Caki2 (cell line): ENCODE measurements at places on chromosomes 3 and 15.
A peak's percentile ranks its signal among the peaks of the same experiment; 100 is the strongest.

GRCh38 chr3:10379161-10379560 lies 58.2 kb upstream of the SEC13 start:
- DNase-seq, result no peak

GRCh38 chr3:34504775-34505174 lies 706.3 kb downstream of the PDCD6IP start:
- peak; percentile 11 for DNase-seq

DNA sequence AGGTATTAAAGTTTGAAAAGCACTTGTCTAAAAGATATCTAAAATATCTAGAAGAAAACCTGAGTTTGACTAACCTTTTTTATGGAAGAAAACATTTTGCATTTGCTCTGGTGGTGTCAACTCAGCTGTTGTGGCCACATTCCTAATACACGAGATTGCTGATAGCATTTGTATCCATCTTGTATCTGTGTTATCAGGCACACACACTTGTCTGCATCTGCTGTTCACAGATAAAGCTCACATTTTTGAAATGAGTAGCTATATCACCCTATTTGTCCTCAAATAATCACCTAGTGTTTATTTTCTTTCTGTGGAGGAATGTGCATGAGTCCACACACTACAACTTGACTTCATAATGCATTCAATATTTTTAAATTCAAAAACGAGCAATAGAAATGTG lies 632.3 kb upstream of the NR2F2 start:
- DNase-seq, result no peak

- no peak for DNase-seq
These were observed 31.9 kb upstream of the ACVR2B start for GRCh38 chr3:38421679-38422336.

DNA sequence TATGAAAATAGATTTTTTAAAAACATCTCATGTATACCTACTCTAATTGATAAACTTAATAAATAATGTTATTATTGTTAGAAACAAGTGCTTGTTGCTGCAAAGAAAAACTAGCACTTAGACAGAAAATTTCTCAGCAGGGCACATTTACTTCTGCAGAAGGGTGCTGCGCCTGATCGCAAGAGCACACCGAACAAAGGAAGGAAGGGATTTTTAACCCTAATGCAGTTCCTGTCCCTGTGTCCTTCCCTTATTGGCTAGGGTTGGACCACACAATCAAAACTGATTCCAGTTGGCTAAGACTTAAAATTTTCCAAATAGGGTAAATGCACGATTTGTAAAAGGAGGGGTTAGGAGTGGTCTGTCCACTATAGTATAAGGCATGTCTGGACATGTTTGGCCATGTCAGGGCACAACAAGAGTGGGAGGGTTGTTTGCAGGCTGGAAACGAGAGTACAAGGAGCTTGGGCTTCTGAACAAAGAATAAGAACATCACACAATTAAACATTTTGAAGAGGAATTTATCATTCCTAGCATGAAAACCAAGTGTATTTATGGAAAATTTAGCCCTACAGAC lies 4.7 kb downstream of the DTWD1 start:
- DNase-seq, result no peak

- DNase-seq, result no peak
These were observed 1.2 kb upstream of the STT3B start for GRCh38 chr3:31531452-31531991.

GRCh38 chr15:92528736-92529135 lies 126.8 kb downstream of the FAM174B start:
- DNase-seq, result no peak

DNA sequence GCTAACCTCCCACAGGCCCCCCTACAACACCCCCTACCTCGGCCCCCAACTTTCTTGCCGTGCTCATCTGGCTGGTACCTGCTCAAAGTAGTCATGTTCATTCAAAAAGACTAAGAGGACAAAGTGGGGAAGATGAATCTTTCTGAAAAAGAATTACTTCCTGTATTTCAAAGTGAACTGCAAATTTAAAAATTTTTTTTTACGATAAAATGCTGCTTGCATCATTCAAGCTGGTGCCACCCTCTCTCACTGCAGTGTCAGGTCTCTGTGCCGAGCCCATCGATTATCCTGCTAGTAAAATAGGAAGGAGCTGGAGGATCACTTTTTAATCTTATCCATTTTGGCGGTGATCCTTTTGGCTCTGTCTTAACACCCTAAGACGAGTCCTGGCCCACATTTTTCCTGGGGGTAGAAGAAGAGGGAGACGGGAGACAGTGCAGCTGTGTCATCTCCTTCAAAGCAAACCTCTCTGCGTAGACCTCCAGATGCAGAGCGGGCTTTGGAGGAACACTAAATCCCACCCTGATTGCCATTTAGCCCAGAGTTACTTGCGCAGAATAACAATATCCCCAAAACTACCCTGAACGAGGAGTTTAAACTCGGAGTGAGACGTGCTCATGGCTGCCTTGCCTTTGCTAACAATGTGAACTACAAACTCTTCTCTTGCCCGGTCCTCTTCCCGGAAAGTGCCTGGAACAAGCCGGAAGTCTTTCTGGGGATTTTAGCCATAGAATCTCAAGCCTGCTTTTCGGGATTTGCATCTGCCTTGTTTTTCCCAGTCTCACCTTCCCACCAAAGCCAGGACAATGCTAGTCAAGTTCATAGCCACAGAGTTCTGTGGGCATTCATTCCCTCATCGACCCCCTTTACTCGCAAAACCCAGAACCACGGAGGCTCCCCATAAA lies 66.2 kb upstream of the CGNL1 start:
- DNase-seq, result no peak

- no peak for DNase-seq
These were observed 95.3 kb downstream of the FMN1 start for GRCh38 chr15:33099213-33099612.

GRCh38 chr3:111906656-111907055 lies 47.6 kb downstream of the PHLDB2 start:
- DNase-seq, result peak; percentile 16

DNA sequence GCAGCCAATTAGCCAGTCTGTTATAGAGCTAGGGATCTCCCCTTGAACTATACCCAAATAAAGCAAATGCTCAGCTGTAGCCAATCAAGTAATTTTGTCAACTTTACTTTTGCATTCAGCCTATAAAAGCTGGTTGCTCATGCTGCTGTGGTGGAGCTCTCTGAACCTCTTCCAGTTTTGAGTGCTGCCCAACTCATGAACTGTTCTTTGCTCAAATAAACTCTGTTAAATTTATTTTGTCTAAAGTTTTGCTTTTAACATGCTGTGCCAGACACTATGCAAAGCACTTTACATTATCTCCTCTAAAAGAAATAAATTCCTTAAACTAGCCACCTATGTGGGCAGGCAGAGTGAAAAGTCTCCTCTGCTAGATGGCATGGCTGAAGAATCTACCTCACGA lies 51.6 kb upstream of the PXYLP1 start:
- DNase-seq, result no peak

DNA sequence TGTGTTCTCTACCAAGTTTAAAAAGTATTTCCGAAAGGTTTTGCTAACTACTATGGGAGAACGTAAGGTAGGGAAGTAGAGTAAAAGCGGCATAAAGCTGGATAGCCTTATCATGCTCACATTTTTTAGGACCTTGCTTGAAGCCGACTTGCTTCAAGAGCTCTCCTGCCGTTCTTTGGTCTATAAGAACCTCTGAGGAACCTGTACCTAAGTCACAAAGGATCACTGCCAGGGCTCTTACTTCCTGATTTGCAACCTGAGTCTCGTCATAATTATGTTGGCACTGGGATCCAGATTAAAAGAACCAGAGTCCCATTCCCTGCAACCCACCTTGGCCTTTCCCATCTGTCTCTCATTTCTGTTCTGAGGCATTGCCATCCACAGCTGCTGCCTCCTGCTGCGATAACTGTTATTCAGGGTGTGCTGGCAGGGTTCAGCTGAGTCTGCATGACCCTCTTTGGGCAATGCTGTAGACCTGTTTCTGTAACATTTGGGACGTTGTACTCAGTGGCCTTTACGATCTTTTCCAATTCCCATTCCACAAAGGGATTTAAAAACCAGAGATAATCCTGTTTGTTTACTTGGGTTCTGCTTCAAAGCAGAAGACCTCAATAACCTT lies 131.0 kb upstream of the UMPS start:
- no peak for DNase-seq

- DNase-seq, result no peak
These were observed 246.2 kb downstream of the PLCL2 start for GRCh38 chr3:17130956-17131355.

GRCh38 chr3:195900436-195901355 lies 7.7 kb downstream of the TNK2 start:
- no peak for DNase-seq

DNA sequence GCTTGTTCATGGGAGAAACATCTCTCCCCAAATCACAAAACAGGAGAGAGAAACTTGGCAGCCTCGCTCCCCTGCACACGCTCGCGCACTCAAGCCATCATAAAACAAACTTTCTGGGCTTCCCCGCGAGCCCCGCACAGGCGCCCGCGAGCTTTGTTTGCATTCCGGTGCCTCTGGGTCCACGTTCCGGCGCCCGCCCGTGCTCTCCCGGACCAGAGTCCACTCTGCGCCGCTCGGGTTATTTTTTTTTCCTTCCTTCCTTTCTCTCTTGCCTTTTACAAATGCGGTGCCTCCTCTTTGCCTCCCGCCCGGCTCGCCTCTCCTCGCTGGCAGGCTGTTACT lies 363 bp downstream of the MAGI1 start:
- DNase-seq, result no peak

- no peak for DNase-seq
These were observed 374.2 kb upstream of the BCHE start for GRCh38 chr3:166211451-166211850.

- DNase-seq, result no peak
These were observed 59.3 kb downstream of the CEP152 start for GRCh38 chr15:48751595-48751994.

DNA sequence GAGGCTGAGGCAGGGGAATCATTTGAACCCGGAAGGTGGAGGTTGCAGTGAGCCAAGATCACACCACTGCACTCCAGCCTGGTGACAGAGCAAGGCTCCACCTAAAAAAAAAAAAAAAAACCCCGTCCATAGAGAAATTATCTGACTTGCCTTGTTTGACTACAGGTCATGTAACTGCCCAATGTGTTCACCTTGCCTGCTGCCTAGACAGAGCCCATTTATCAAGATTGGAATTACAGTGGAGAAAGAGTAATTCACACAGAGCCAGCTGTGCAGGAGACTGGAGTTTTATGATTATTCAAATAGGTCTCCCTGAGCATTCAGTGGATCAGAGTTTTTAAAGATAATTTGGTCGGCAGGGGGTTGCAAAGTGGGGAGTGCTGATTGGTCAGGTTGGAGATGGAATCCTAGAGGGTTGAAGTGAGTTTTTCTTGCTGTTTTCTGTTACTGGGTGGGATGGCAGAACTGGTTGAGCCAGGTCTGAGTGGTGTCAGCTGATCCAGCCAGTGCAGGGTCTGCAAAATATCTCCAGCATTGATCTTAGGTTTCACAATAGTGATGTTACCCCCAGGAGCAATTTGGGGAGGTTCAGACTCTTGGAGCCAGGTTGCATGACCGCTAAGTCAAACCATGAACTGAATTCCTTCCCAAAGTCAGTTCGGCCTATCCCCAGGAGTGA lies 40.8 kb upstream of the ACP3 start:
- no peak for DNase-seq

DNA sequence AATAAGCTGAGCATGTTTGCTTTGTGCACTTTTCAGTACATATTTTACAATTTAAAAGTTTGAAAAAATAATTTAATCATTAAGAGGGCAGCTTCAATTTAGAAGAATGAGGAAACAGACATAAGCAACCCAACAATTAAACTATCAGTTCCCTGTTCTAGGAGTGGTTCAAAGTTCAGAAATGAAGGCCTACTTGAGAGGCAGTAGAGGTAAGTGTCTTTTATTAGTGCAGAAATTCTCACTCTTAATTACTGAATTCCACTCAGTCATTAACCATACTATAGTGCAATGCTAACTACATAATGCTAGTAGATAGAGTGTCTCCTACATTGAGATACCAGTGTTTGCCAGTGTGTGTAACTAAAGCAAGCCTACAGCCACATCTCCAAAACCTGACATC lies 73.1 kb downstream of the TNIK start:
- no peak for DNase-seq

- DNase-seq, result no peak
These were observed 163.4 kb downstream of the ALDH1A2 start for GRCh38 chr15:57902155-57902554.

DNA sequence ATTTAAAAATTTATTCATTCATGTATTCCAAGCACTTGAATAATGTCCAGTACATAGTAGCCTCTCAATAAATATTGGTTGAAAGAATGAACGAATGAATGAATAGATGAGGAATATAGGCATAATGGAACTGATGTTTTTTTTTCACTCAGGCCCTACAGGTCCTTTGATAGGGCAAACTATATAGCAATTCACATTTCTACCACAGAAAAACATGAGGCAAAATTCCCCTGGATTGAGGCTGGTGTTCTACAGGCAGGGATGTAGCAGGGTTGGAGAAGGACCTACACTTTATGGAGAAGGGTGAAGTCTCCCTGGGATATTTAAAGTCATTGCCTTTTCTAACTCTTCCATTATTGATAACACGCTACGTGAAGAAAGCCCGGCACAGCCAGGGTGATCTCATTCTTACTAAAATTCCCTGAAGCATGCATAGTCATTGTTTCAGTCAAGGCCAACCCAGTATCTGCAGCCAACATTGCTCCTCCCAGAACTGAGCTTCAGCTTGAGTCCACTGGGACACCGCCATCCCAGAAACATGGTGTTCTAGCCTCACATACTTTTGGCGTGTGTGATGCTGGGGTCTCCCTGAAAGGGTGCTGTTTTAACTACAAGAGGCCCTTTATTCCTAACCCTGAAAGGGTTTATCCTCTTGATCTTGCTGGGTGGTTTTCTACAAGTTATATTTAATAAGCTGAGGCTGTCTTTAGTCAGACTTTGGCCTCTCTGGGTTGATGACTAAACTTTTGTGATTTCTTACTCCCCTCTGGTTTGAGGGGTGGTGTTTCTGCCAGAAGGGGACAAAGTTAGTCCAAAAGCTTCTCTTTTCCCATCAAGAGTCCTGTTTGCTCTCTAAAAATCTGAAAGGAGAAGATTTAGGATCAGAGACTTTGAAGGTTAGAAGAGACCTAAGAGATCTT lies 25.9 kb upstream of the FBN1 start:
- no peak for DNase-seq

GRCh38 chr3:46293991-46294833 lies 52.0 kb downstream of the CCR3 start:
- no peak for DNase-seq

DNA sequence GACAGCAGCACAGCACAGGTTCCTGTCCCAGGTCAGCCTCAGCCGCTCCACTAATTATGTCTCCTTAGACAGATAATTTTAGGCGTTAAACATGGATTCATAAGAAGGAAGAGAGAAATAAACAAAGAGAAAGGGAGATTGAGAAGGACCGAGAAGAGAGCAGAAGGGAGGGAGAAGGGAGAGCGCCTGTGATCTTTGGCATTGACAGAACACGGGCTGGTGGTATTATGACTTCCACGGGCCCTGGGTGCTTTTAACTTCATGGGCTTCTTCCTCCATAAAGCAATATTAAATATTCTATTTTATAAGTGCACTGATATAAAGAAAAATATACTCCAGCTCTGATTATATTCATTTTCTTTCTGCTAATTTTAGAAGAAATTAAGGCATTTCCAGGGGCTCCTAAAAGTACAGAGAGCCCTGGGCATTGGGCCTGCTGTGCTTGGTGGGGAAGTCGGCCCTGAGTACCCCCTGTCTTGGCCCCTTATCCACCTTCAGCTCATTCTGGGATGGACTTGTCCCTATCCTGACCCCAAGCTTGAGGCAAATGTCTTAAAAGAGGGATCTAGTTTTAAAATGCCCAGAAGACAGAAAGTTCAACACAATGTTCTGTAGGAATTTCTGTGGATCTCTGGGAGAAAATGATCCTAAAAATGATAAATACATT lies 135.3 kb downstream of the MEX3B start:
- no peak for DNase-seq

- peak; percentile 40 for DNase-seq
These were observed 4.0 kb downstream of the DIPK2A start for GRCh38 chr3:143975554-143976152.
